ENCODE measurements at places on chromosomes 12 and 14.

DNA sequence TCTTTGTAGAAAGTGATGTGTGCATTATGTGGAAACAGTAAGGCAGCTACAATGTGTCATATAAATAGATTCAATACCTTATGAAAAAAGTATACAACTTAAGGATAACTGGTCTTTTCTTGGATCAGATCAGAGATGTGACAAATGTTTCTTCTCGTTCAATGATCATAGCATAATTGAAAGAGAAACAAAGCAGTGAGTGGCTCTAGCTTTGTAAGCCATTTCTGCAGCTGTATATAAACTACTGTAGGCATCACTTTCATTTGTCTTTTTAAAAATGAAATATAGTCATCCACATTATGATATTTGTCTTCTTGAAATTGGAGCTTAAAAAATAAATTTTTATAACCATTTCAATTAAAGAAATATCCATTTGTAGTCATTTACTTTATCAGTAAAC, 63.8 kb upstream of the LMO3 start:
- DNase-seq: no peak

GRCh38 chr14:28298156-28298555, 468.4 kb upstream of the FOXG1 start:
- DNase-seq: no peak

- peak; percentile 54 for DNase-seq
Measured at GRCh38 chr14:99755629-99756603, 37.3 kb upstream of the EML1 start.

GRCh38 chr12:78795934-78796445, 68.6 kb upstream of the SYT1 start:
- DNase-seq: no peak
